NCI-H446 (cell line): ENCODE measurements at places on chromosomes 3 and 15.

GRCh38 chr3:116776880-116777785, 67.6 kb downstream of the TUSC7 start:
- DNase-seq, result no peak

DNA sequence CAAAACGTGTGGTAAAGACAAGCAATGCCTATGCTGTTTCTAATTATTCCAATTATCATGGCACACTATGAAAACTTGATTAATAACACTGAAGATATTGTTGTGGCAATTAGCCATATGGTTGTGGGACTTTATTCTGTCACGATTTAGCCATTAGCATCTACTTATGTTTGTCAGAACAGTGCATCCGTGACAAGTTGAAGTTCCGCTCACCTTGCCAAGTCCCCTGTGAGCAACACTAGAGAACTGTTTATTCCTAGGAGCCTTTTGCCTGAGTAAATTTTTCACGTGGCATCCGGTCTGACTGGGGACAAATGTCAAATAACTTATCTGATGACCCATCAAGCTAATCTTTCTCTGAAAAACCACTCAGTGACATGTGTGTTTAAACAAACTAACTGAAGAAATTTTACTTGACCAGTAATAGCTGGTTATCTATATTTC, 403.3 kb downstream of the TBC1D5 start:
- DNase-seq, result no peak

- DNase-seq, result no peak
Observed at GRCh38 chr3:162072656-162073164, 576.1 kb downstream of the OTOL1 start.

- no peak for DNase-seq
Observed at GRCh38 chr15:97561529-97561928, 399.0 kb upstream of the ARRDC4 start.

DNA sequence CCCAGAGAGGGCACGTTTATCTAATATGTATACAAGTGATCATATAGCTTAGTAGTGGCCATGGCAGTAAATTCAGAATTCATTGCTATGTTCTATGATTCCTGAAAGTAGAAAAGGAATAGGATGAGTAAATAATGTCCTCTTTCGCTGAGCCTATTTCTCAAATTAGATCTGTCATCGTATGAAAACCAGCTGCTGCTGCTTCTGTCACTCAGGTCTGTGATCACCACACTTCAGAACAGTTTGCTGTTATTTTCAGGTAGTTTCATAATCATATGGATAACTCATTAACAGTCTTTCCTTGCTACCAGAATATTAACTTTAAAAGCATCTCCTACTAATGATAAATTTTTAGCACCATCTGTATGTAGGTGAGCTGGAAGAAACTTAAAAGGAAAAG, 289.1 kb upstream of the AZI2 start:
- no peak for DNase-seq

- DNase-seq, result no peak
Observed at GRCh38 chr3:130823241-130823884, 70.5 kb upstream of the ATP2C1 start.

DNA sequence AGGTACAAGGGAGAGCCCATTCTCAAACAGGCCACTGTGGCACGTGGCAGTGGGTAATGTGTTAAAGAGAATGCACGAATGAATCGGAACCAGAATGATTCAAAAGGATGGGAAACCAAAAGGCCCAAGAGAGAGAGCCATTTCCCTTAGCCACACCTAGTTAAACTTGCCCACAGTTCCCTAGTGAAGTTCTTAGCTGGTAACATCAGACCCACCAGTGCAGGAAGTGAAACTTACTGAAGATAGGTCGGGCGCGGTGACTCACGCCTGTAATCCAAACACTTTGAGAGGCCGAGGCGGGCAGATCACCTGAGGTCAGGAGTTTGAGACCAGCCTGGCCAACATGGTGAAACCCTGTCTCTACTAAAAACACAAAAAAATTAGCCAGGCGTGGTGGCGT, 97.1 kb downstream of the MEX3B start:
- DNase-seq, result no peak

DNA sequence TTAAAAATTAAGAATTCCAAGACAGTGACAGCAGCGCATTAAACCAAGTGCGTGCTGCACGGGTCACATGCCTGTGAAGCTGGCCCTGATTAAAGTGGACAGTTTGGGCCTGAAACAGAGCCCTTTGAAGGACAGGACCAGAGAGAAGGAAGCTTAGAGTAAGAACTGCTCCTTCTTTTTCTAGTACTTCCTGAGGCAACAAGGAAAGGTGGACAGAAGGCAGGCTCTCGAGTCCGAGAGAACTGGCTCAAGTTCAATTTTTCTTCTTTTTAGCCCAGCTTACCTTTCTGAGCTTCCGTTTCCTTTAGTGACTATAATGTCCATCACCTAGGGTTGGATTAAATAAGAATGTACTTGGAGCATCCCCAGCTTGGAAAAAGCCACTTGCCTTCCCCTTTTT, 26.9 kb downstream of the ANP32A start:
- DNase-seq, result no peak

DNA sequence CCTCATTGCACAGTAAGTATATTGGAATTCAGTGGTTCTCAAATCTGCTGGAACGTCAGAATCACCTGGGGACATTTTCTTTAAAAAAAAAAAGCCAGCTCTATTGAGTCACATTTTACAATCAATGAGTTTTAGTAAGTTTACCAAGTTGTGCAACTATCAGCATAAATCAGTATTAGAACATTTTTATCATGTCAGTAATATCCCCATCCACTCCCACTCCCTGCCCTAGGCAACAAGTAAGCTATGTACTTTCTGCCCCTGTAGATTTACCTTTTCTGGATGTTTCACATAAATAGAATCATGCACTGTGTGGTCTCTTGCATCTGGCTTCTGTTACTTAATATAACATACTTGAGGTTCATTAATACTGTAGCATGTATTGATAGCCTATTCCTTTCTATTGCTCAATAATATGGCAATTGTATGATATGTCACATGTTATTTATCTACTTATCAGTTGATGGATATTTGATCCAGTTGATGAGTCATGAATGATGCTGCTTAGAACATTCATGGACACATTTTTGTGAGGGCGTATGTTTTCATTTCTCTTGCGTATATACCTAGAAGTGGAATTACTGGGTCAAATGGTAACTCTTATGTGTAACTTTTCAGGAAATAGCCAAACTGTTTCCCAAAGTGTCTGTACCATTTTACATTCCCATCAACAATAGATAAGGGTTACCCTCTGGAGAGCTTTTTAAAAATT, 180.5 kb downstream of the THSD4 start:
- no peak for DNase-seq

GRCh38 chr3:100125161-100125938, 11.0 kb upstream of the FILIP1L start:
- DNase-seq, result no peak

GRCh38 chr15:69236505-69236904, 62.2 kb upstream of the PAQR5 start:
- DNase-seq, result no peak

DNA sequence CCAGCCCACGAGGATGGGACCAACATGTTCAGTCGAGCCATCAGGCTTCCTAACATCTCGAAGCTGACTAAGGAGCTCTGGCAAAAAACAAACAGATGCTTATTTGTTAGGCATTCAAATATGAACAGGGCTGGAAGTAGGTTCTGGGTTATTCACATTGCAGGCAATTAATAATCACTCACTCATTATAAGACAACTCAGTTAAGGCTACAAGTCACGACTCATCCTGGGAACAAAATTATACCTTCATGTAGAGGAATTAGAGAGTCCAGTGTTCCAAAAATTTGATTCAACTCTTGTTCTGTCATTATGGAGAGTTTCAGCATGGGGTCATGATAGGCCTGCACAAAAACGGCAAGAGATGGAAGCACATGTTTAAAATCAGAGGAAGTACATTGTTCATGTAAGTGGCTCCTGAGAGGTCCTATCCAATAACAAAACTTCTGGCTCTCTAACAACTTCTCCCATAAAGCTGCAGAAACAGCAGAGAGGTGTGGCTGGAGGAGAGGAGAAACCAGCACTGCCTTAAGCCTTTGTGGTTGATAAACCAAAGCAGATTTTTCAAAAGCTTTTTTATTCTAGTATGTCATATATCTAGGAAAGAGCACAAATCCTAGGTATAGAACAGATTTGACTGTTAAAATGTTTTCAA, 50.6 kb downstream of the ARHGEF3 start:
- DNase-seq, result no peak

DNA sequence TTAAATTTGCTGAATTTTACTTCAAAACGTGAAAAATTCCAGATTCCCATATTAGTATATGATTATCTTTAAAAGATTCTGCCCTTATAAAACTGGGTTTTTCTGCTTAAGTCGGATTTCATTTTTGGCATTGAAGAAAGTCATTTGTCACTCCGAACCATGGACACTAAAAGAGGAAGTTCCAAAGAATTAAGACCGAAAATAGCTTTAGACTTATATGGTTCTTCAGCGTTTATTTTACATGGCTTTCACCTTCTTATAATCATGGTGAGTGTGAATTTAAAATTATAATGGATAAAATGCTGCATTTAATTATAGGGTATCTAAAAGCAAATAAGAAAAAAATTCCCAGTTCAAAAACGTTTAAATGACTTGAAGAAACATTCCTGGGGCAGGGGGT, 1.0 kb downstream of the C3orf38 start:
- no peak for DNase-seq

DNA sequence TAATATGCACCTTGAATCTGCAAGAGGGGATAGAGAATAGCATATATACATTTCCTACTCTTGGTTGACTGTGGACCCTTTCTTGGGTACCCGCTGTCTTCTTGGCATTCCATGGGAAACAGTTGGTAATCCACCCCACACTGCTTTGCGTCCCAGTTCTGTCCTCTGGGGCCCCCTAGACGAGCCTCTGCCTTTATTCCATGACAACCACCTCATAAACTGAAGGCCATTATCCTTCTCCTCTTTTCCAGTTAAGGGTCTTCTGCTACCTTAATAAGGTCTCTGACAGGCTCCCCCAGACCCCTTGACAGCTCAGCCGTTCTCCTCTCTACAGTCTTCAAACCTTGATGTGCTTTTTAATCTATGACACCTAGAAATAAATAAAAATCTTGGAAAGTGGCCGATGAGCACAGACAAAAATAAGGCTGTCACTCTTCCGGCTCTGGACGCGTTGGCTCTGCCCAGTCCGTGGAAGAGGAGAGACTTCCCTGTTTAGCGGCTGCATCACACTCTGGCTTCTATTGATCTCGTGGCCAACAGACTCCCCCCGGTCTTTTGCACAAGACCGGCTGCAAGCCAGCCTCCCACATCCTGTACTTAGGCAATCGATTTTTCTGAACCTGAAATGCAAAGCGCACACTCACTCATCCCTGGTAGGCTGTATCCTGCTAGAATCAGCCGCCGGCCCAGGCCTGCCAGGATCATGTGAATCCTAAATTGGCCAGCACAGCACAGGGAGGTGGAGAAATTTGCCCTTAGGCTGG, 251.0 kb upstream of the TLE3 start:
- no peak for DNase-seq

- no peak for DNase-seq
Observed at GRCh38 chr3:107461721-107462120, 61.0 kb upstream of the BBX start.

DNA sequence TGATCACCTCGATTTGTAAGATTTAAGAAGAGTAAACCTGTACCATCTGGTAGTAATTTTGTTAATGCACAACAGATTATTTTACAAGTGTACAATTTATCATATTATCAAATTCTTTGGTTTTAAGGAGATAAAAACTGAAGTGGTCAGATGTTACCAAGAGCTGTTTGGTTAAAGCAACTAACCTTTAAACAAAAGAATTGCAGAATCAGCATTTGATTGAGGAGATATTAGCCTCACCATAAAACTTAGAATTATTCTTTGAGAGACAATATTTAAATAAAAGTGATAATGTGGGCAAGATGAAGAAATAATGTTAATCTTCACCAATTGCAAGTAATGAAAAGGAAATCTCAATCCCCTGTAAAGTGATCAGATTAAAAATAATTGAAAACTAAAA, 1034.9 kb downstream of the ROBO1 start:
- no peak for DNase-seq

DNA sequence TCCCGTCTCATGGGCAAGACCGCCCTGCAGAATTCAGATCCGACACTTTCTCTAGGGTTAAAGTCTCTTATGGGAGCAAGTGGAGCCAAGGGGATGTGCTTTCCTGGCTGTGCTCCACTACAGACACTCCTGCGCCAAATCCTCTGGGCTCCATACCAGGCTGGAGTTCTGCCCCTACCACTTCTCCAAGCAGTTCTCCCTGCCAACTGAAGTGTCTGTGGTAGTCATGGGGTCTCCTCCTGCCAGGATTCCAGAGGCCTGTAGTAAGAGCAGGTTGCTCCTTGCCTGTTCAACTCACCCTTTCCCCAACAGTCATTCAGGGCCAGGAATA, 403.2 kb downstream of the GRM7 start:
- no peak for DNase-seq

DNA sequence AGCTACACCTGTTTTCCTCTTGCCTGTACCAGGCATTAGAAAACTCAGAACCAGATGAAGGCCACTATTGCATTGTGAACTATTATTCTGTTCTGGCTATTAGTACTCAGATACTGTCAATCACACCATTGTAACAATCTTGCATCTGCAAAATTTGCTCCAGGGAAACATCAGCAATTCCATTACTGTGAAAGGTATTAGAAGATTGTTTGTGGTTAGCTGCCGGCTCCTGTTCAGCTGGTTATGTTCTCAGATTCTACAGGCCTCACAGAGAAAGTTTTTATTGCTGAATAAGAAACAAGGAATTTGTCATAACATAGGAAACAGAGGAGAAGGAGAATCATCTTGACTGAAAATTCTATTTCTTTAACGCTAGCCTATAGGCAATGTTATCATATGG, 179.9 kb downstream of the PLOD2 start:
- DNase-seq, result no peak

GRCh38 chr15:96323319-96324145, 7.0 kb upstream of the NR2F2 start:
- DNase-seq, result no peak

- DNase-seq, result no peak
Observed at GRCh38 chr3:138937690-138938055, 9.3 kb downstream of the FOXL2 start.

GRCh38 chr15:90593499-90594158, 63.9 kb downstream of the CRTC3 start:
- DNase-seq, result no peak

- DNase-seq, result no peak
Observed at GRCh38 chr3:32759342-32759741, 58.5 kb upstream of the TRIM71 start.

- no peak for DNase-seq
Observed at GRCh38 chr3:98058244-98058960, 23.3 kb upstream of the GABRR3 start.

DNA sequence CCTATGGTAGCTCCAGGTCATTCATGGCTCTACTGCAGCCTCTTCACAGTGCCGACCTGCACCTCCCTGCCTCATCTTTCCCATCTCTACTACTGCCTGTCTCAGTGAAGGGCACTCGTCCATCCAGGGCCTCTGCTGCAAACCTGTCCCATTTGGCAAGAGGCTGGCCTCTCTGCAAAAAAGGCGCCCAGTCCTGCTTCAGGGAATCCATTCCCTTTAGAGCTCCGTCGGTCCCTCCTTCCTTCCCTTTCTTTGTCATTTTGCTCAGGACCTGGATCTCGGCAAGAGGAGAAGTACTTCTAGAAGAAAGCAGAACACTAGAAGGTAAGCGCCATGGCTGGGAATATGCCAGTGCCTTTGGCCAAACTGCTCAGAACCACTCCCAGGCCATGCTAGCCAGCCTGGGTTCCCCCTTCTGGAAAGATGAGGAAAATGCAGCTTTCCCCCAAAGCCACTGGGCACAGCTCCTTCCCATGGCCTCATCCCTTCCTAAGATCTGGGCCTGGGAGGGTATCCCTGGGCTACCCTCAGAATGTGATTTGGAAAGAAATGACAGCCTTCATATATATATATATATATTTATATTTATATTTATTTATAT, 6.4 kb upstream of the ISL2 start:
- DNase-seq, result no peak

- peak; percentile 61 for DNase-seq
Observed at GRCh38 chr3:78496501-78496900, 1271.3 kb downstream of the ROBO1 start.
